ENCODE measurements at places on chromosomes 7 and 10.

DNA sequence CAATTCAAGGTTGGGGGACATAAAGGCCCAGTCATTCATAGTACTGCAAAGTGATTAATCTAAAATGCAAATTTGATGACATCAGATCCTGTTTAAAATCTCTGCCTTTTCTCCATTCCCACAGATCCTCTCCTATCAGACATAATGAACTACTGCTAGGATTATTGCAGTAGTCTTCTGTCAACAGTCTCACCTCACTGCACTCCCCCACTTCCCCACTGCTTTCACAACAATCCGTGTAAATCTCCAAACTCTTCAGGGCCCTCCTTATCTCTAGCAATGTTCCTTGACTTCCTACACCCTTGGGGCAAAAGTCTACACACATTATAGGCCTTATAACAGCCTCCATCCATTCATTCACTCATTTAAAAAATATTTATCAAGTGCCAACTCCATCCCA lies 112.4 kb downstream of the KBTBD2 start:
- no peak for DNase-seq

GRCh38 chr7:2163600-2164555 lies 68.9 kb downstream of the MAD1L1 start:
- DNase-seq: no peak

DNA sequence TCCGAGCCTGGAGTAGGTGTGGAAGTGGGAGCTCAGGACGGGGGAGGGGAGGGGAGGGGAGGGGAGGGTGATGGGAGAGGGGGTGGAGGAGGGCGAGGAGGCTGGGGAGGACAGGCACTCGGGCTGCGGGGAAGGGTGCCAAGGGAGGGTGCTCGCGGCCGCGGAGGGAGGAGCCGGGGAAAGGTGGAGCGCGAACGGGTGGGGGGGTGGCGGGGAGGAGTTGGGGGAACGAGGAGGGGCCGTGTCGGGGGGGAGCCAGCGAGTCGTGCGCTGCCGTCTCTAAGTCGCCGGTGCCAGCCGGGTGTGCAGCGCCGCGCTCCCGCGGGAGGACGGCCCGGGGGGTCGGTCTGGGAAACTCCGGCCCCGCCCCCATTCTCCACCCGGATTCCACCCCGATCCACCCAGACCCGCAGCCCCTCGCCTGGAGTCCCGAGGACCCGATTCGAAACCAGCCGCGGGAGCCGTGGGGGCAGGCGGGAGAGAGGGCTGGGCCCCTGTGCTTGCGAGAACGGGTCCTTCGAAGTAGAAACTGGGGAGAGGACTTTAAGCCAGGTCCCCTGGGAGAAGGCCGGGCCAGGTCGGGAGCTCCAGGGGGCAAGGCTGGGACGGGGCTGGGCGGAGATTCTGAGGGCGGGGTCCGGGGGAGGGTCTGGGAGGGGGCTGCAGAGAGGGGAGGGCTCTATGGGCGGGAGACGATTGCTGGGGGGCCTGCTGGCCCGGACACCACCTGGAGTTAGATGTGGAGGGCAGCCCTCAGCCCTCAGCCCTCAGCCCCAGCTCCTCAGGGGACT lies at the start of gene ZNF467:
Gene ZNF467, minus strand, starts transcription at position 143 of the 791 bp plus-strand sequence. CDS start 2,556 bp downstream, outside the sequence.
- no peak for DNase-seq

DNA sequence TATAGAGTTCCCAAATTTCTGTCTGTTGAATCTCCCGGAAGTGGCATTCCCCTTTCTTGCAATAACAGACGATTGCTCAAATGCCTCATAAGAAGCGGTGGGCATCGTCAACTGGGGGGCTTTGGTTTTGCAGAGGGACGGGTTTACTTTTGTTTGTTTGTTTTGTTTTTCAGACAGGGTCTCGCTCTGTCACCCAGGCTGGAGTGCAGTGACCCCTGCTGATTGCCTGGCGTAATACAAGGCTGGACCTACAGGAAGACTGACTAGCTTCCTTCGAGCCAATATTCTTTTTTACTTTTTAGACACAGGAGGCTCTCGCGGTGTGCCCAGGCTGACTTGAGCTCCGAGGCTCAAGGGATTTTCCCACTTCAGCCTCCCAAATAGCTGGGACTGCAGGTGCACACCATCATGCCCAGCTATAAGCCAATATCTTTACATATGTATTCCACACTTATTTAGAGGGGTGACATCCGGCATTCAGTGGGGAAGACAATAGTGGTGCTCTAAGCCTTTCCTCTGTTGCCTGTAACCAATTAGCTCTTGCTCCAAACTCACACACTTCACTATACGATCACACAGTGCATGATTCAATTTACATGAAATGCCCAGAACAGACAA lies 58.1 kb downstream of the FHIP2A start:
- DNase-seq: no peak

DNA sequence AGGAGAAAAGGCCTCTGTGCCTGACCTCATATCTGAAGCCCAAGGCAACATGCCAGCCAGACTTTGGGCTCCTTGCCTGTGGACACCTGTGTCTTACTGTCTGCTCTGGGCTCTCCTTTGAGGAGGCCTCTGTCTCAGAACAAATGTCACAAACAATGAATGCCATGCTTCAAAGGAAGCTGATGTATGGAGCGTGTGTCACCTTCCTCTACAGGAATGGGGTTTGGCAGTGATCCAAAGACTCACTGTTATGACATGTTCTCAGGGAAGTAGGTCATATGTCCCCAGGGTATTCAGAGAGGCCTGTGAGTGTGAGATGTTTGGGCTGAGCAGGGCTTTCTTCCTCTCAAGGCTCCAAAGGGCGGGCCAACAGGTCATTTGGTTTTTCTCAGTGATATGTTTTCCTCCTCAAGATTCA lies 38.4 kb downstream of the PTPRE start:
- peak; percentile 28 for DNase-seq

- DNase-seq: peak; percentile 68
These were observed 61.7 kb downstream of the SH2D4B start for GRCh38 chr10:80599424-80599847.

GRCh38 chr7:157357129-157358040 lies 20.6 kb downstream of the DNAJB6 start:
- no peak for DNase-seq

- no peak for DNase-seq
These were observed 6.0 kb downstream of the RGS10 start for GRCh38 chr10:119536508-119537025.

Measured in H54 (cell line).